ENCODE measurements at places on chromosomes 16 and 17. TPM values are rescaled to one million over a fixed set of nuclear protein-coding genes. Genes with fewer than 3 reads are reported as not detected.

DNA sequence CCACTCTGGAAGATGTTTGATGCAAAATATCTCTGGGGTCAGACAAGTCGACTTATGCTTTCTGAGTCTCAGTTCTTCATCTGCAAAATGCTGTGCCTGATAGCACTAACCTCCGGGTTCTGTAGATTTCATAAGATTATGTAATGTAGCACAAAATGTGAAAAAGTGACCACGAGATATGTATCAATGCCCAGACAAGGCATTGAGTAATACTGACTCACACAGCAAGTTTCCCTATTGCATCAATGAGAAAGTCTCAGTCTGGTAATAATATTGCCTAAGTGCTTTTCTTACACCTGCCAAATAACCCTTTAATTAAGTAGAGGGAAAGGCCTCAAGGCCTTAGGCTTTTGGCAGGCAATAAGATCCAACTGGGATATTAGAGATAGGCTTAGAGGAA, 41.4 kb upstream of the MMP2 start:
- no peak for DNase-seq

The EVPL gene
- total RNA-seq: 2.7 TPM

GRCh38 chr17:37787055-37787757, 42.3 kb upstream of the HNF1B start:
- DNase-seq: peak; percentile 73

- DNase-seq: peak; percentile 12
Observed at GRCh38 chr16:9658164-9658563, 524.1 kb downstream of the GRIN2A start.

DNA sequence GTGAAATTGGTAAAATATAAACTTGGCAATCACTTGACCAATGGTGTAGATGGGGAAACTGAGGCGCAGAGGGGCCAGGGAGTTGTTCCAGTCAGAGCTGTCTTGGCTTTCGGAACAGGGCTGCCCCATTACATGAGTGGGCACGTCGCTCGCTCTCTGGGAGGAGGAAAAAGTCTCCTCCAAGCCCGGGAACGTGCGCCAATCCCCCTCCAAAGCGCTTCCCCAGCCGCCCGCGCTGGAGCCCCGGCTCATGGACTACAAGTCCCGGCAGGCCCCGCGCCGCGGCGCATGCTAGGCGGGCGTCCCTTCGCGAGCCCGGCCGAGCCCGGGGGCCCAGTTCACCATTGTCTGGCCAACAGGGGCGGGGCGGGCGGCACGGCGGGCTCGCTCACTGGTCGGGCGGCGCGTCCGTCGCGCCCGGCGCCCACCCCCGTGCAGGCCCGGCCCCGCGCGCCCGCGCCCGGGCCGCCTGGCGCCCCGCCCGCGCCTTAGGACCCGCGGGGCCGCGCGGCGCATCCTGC, at the start of gene LLGL1:
Gene LLGL1, plus strand, starts transcription at position 515 of the 521 bp plus-strand sequence. CDS start 48 bp downstream, outside the sequence.
- DNase-seq: peak; percentile 99

The BCAR1 gene
- total RNA-seq: 77.3 TPM

Data from hepatocyte (in vitro differentiated cells).